ENCODE measurements at places on chromosomes 16 and 17.

DNA sequence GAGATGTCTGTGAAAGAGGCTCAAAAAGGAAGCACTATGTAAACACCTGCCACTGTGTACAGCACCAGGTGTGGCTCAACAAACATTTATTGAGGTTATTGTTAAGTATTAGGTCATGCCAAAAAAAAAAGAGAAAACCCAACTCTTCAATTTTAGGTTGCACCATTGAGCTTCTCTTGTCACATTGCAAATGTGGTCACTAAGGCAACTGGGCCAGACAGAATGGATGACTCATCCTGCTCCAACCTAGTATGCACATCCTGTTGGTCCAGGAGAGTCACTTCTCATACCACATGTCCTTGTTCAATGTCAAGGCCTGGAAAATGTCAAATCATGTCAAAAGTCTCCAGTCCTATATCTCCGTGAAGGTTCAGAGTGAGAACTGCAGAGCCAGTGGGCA, 25.0 kb downstream of the HOXB1 start:
- DNase-seq = no peak

DNA sequence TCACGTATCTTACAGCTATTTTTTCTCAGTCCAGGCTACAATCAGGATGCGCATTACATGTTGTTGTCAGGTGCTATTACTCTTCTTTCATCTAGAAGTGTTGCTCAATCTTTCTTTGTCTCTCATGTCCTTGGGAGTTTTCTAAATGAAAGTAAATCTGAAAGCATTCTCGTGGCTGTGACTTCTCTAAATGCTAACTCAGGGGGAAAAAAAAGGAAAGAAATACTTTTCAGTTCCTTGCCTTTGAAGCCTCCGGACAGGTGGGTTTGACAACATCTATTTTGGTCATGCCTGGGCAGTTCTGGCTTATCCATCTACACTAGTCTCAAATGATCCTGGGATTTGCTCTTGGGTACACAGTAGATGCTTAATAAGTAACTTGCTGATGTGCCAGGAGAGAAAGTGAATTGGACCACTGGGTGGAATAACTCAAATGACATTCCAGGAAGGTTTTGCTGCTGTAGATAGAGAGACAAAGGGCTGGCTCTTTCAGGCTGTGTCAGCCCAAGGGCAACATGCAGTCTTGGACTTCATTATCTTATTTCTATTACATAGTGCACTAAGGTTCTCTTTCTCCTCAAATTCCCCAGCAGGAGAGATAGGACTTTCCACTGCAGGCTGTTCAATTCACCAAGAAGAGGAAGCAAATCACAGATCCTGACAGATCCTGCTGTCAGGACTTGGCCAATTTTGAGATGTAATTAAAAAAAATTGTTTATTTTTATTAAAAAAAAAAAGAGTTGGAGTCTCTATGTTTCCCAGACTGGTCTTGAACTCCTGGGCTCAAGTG, 63.6 kb upstream of the NFAT5 start:
- no peak for DNase-seq

DNA sequence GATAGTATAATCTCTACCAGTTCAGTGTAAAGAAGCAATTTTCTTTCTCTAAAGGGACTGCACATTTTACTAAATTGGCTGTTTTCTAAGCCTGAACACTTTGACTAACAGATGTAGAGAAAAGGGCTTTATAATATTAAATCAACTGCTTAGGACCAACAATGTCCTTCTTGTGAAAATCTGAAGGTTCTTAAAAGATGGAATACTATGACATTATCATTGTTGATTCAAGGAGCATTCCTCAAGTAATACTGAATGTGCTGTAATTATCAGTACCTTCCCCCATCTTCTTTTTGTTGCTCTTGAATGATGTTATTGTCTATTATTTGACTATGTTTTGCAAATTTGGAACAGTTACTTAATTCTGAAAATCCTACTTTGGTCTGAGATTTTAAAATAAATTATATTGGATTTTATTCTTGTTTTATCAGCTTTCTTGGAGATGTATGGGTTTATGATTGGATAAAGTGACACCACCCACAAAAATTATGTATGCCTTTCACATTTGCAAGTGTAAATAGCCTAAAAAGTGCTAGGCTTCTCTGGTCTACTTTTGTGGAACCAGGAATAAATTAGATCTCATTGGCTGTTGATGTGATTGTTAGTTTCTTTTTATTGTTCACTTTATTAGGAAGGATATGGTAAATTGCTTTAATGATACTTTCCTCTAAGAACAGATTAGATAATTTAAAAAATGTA, 53.0 kb downstream of the TAOK1 start:
- DNase-seq = no peak

DNA sequence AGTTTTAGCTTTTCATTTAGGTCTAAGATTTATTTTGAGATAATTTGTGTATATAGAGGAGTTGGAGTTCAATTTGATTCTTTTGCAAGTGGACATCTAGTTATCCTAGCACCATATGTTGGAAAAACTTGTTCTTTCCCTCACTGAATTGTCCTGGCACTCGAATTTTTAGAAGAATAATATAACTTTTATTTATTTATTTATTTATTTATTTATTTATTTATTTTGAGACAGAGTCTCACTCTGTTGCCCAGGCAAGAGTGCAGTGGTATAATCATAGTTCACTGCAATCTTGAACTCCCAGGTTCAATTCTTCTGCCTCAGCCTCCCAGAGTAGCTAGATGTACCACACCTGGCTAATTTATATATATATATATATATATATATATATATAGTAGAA, 29.4 kb downstream of the PPM1E start:
- no peak for DNase-seq

- DNase-seq = no peak
Measured at GRCh38 chr17:64129515-64129764, 504 bp downstream of the ERN1 start.

DNA sequence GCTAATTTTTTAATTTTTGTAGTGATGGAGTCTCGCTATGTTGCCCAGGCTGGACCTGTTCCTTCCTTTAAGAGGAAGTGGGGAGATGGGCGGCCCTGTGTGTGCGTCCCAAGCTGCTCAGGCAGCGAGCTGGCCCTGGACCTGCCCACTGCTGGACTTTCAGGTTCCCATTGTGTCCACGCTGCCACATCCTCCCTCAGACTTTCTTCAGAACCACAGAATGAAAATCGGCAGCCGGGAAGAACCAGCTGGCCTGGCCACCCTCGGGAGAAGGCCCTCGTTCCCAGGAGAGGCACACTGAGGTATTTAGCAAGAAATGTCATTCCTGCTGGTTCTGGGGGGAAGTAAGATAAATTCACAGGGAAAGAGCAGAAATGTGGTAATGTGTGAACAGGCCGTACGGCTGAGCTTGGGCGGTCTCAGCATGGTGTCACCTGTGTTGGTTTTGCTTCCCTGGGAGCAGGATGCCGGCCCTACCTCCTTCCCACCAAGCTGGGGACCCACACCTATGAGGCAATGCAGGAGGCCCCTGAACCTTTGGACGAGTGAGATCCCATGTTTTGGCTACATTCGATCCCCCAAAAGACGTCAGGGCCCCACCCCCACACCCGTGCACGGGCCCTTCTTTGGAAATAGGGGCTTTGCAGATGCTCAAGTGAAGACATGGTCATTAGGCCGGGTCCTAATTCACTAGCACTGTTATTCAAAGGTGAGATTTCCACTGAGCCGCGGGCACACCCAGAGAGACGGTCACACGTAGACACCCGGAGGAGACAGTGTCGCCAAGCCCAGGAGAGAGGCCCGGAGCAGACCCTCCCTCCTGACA, 35.9 kb upstream of the ZNF469 start:
- no peak for DNase-seq

DNA sequence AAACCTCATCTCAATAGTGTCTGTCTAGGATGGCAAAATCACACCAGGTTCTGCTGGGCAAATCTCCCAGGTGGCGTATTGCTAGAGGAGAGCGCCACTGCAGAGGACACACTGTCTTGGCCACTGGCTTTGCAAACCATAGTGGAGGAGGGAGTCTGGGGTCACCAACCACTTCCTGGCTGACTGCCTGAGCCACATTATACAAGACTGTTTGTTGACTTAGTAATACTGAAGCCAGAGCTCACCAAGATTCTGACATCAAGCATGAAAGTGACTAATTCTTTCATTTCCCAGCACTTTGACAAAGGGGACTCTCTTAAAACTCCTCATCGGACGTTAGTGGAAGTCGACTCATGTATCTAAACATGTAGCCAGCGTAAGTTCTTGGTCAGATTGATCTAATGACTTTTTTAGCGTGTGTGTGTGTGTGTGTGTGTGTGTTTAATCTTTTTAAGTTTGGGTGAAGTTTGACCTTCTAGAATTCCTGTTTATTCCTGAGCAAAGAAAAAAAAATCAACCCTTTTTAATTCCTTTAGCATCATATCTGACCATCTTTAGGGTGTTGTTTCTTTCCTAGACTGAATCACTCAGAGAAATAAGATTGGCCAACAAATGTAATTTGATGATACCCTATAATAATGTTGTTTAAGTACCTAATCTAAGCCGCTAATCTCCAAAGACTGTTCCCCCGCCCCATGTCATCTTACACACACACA, 13.7 kb downstream of the PITPNC1 start:
- no peak for DNase-seq

DNA sequence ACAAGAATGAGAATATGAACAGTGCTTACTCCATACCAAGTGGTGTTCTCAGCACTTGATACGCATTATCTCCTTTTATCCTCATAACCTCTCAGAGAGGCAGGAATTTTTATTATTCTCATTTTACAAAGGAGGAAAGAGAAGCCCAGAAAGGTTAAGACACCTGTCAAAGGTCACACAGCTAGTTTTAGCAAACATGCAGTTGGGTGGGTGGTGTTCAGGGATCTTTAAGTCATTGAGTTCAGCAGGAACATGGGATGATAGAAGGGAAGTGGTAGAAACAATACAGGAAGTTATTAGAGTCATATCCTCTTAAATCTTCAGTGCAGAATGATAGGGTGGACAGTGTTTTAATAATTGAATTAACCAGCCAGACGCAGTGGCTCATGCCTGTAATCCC, 95.4 kb downstream of the IRX3 start:
- no peak for DNase-seq

- DNase-seq = no peak
Measured at GRCh38 chr16:25038239-25038954, 23.2 kb upstream of the ARHGAP17 start.

DNA sequence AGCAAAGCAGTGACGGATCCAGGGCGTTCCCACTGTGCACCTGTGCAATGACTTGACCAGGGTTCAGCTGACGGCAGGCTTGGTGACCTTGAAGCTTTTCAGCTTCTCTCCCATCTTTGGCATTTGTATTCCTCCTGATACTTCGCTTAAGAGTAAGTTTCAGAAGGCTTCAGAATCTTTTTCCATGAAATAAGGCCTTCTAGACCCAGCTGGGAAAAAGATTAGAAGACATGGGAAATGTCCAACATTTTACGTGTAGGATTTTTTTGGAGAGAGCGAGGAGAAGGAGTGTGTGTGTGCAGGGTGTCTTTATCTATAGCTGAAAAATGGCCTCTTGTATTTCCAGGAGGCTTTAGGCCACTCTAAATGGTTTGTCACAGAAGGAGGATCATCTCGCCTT, 104.1 kb downstream of the BANP start:
- no peak for DNase-seq

DNA sequence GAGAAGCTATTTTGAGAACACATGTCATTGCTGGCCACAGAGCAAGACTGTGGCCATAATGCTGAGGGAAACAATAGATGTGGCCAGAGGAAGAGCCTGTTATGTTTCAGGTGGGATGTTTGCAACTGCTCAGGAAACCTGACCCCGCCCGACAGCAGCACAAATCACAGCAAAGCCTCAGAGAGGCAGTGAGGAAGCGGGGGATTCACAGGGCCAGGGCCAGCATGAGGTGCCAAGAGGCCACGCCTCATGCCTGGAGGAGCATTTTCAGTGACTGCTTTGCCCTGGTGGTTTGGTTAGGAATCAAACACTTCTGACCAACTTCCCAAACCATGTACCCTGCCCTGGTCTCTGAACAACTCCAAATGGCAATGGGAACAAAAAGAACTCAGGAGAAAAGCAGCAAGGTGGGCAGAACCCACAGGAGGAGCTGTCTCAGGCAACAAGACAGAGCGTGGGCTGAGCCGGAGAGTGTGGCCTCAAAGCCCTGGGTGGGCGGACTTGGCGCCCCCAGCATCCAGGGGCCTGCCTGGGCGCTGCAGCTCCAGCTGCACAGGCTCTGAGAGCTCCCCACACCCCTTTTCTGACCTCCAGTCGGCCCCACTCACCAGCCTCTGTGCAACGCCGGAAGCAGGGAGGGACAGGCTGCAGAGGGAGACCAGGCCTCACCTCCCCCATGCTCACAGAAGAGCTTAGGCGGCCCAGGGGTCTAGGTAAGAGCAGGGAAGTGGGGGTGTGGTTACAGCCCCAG, 20.6 kb downstream of the HIC1 start:
- no peak for DNase-seq

DNA sequence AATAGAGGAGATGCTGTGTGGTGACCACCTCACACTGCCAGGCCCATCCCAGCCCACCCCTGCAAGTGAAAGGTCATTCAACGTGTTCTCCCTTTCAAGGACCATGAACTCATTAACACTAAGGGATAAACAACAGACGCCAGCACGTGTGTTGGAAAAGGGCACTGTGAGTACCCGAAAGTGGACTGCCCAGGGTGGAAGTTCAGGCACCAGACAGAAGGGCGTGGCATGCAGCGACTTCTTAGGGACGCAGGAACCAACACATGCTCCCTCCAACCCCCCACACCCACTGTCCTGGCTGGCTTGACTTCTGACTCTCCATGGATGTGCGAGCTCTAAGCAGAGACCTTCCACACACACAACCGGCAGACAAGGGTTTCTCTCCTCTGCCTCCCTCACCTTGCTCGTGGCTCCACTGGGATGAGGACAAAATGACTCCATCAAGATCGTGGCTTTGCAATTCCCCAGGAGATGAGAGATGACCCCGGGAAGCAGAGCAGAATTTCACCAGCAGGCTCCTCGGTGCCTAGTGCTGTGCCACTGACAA, 11.0 kb downstream of the UBALD1 start:
- DNase-seq = no peak

- DNase-seq = no peak
Measured at GRCh38 chr17:47993031-47993564, 22.2 kb downstream of the CDK5RAP3 start.
